ENCODE measurements at places on chromosomes 3 and 15. TPM values are rescaled to one million over a fixed set of nuclear protein-coding genes. Genes with fewer than 3 reads are reported as not detected.
A peak's percentile ranks its signal among the peaks of the same experiment; 100 is the strongest.

Gene GP5
- total RNA-seq, result not detected

Gene MRPS11
- total RNA-seq, result 20.0 TPM

DNA sequence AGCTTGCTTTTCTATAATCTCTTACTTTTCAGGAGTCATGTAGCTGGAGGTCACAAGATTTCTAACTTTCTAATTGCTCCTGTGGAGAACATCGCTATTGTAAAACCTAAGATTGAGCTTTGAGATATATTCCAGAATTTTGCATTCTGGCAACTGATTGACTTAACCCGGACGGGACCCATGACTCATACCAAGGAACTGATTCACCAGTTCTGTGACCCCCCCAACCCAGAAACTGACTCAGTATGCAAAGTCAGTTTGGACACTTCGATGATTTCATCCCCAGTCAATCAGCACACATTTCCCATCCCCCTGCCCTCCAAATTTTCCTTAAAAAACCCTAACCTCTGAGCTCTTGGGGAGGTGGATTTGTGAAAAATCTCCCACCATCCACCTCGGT is 396.5 kb upstream of the GBE1 start:
- no peak for DNase-seq

GRCh38 chr15:77406846-77407245 is 13.1 kb downstream of the PEAK1 start:
- no peak for DNase-seq

DNA sequence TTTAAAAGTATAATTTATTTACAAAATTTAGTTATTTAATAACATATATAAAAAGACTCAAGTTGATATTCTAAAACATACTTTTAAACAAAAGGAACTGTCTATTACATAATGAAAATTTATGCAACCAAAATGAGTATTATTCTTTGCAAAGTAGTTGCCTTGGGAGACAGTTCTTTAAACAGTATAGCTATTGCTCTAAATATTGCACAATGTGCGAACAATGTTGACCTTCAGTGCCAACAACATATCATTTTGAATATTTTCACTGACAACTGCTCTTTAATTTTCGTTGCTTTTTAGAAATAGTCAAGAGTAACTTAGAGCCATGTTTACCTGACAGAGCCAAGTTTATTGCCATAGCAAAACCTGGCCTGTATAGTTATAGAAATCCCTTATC is 124.9 kb downstream of the ZBTB20 start:
- no peak for DNase-seq

- peak; percentile 63 for DNase-seq
Observed at GRCh38 chr3:38124324-38125122, 12.4 kb downstream of the ACAA1 start.

- DNase-seq, result peak; percentile 44
Observed at GRCh38 chr15:78767331-78767951, 43.8 kb downstream of the ADAMTS7 start.

DNA sequence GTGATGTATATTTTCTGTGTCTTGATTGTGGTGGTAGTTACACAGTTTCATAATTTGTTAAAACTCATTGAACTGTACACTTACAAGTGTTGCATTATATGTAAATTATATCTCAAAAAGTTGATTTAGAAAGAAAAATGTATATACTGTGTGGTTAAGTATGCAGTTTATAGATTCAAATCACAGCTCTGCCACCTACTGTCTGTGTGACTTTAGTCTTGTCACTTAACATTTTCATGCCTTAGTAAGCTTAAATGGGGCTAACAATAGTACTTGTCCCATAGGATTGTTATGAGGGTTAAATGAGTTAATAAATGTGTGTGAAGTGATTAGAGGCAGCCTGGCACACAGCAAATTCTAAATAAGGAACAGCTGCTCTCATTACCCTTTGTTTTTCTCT is 120.9 kb upstream of the P2RY1 start:
- no peak for DNase-seq

All from suprapubic skin (tissue), 4 donors.